ENCODE measurements at places on chromosomes 3 and 15. TPM values are rescaled to one million over a fixed set of nuclear protein-coding genes. Genes with fewer than 3 reads are reported as not detected.

The FAM174B gene
- 3.9 TPM for total RNA-seq

The BFSP2 gene
- total RNA-seq: not detected

The IL17RD gene
- total RNA-seq: 0.04 TPM

The DNASE1L3 gene
- total RNA-seq: not detected

The DPP8 gene
- 31.1 TPM for total RNA-seq

The HDAC11 gene
- 2.6 TPM for total RNA-seq

- DNase-seq: no peak
- H3K27ac ChIP-seq: no peak overlapping the region
- no peaks in the 10 kb centered on the region for H3K27me3 ChIP-seq
- peaks cover 9% of the 10 kb centered on the region for H3K36me3 ChIP-seq
- H3K4me3 ChIP-seq: no peak overlapping the region
Observed at GRCh38 chr15:41292521-41292920, 39.9 kb downstream of the OIP5 start.

- no peaks in the 10 kb centered on the region for H3K4me1 ChIP-seq
- H3K4me3 ChIP-seq: no peak overlapping the region
- H3K36me3 ChIP-seq: no peaks in the 10 kb centered on the region
- DNase-seq: no peak
- no peaks in the 10 kb centered on the region for H3K27me3 ChIP-seq
Observed at GRCh38 chr3:96657710-96658109, 156.7 kb upstream of the EPHA6 start.

DNA sequence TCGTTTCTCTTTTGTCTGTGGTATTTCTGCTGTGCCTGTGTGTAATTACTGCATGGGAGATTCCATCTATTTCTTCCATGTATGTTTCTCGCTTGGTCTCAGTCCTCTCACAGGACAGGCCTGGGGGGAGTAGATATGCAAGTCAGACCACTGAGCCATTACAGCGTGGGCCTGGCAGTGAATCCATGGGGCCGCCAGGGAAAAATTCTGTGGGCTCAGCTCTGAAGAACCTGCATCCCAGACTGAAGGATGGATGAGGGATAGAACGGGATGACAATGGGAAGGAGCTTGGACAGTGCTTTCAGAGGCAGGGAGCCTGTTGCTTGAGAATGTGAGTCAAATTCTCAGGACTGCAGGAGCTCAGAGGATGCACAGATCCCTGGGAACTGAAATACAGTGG, 24.8 kb downstream of the GRAMD2A start:
- no peak for DNase-seq
- H3K27ac ChIP-seq: no peak overlapping the region
- no peak overlapping the region for H3K4me3 ChIP-seq
- H3K4me1 ChIP-seq: no peaks in the 10 kb centered on the region
- H3K36me3 ChIP-seq: no peaks in the 10 kb centered on the region

GRCh38 chr3:177358091-177358976, 161.1 kb upstream of the TBL1XR1 start:
- no peaks in the 10 kb centered on the region for H3K27me3 ChIP-seq
- peak; percentile 79 for DNase-seq
- H3K27ac ChIP-seq: peak overlapping the region; percentile 82
- H3K4me3 ChIP-seq: peak overlapping the region; percentile 57
- peaks cover 41% of the 10 kb centered on the region for H3K4me1 ChIP-seq

DNA sequence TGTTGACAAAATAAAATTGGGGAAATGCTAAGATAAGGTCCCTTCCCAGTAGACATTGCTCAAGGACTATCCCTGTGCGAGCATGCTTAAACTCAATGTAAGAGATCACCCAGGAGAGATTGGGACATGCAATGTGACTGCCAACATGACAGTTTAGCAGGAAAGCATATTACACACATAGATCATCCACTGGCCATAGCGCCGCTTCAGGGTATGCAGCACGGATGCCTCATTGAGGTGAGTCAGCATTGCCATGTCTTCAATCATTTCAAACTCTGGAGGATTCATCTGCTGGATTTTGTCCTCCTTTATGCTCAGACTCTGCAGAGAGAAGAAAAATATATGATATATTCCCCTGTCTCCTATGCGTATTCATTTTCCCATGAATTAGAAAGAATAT, 8.9 kb downstream of the MYH15 start:
- no peaks in the 10 kb centered on the region for H3K36me3 ChIP-seq
- H3K4me3 ChIP-seq: no peak overlapping the region
- H3K4me1 ChIP-seq: no peaks in the 10 kb centered on the region
- no peaks in the 10 kb centered on the region for H3K27me3 ChIP-seq
- no peak for DNase-seq
- no peak overlapping the region for H3K27ac ChIP-seq

DNA sequence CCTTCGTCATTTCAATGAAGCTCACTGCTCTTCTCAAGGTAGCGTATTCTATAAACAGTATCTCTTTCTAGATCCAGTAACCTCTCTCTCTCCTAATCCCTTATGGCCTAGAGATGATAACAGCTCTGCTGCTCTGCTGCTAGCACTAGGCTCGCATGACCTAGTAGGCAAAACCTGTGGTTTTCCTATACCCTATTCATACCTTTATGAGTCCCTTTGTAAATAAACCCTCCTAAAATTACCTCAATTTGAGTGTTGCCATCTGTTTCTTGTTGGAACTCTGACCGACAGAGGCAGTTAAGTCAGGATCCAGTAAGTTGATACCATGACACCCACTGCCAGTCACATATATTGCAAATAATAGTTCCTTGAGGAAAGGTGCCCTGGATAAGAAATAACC, 7.3 kb downstream of the CCDC14 start:
- no peak overlapping the region for H3K27ac ChIP-seq
- H3K4me3 ChIP-seq: no peak overlapping the region
- no peaks in the 10 kb centered on the region for H3K27me3 ChIP-seq
- DNase-seq: no peak
- no peaks in the 10 kb centered on the region for H3K4me1 ChIP-seq

- no peak overlapping the region for H3K27ac ChIP-seq
- H3K4me3 ChIP-seq: no peak overlapping the region
- peaks cover 53% of the 10 kb centered on the region for H3K4me1 ChIP-seq
- H3K27me3 ChIP-seq: no peaks in the 10 kb centered on the region
- no peaks in the 10 kb centered on the region for H3K36me3 ChIP-seq
Observed at GRCh38 chr3:196645096-196645495, 5.6 kb downstream of the NRROS start.

GRCh38 chr15:100627789-100628395, 25.5 kb downstream of the ASB7 start:
- H3K36me3 ChIP-seq: peaks cover 30% of the 10 kb centered on the region
- H3K27me3 ChIP-seq: no peaks in the 10 kb centered on the region
- peak; percentile 47 for DNase-seq

GRCh38 chr15:80856809-80857377, 77.7 kb downstream of the CEMIP start:
- H3K36me3 ChIP-seq: no peaks in the 10 kb centered on the region
- peaks cover 12% of the 10 kb centered on the region for H3K4me1 ChIP-seq
- H3K27ac ChIP-seq: no peak overlapping the region
- H3K27me3 ChIP-seq: no peaks in the 10 kb centered on the region
- H3K4me3 ChIP-seq: no peak overlapping the region
- DNase-seq: no peak

- no peak overlapping the region for H3K4me3 ChIP-seq
- no peak overlapping the region for H3K27ac ChIP-seq
- no peak for DNase-seq
- no peaks in the 10 kb centered on the region for H3K4me1 ChIP-seq
- H3K27me3 ChIP-seq: no peaks in the 10 kb centered on the region
Observed at GRCh38 chr3:20809356-20809755, 623.4 kb upstream of the SGO1 start.

DNA sequence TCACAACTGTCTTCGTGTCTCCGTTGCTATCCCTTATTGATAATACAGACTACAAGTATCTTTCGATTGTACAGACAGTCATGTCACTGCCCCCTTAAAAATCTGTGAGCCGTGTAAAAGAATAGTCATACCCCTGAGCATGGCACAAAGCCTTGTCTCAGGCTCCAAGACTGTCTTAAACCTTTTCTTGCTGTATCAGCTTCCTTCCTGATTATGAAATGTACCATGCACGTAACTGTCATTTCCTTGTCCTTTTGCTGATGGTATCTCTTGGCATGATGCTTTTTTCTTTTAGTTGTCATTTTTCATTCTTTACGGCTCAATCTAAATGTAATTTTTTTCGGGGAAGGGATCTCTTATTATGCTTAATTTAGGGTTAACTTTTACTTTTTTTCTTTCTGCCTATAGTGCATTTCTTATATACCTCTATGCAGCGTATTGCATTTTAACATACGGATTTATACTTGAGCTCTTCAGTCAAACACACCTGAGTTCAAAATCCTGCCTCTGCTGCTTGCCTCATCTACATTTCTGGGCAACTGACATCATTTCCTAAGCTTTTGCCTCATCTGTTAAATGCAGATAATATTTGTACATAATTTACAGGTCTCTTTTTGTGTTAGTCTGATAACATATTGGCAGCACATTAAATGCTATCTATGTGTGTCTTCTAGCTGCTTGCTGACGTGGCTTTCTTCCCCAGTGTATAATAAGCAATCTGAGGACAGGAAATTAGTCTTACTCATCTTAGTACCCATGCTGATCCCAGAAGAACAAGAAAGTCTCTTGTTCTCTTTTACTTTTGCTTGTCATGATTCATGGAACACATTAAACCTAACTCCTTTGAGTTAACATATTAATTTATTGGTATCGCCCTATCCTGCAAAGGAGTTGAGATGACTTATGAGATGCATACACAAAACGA, 57.3 kb downstream of the ROBO2 start:
- DNase-seq: no peak
- H3K27ac ChIP-seq: no peak overlapping the region
- no peak overlapping the region for H3K4me3 ChIP-seq
- H3K36me3 ChIP-seq: no peaks in the 10 kb centered on the region
- H3K4me1 ChIP-seq: no peaks in the 10 kb centered on the region

- no peaks in the 10 kb centered on the region for H3K4me1 ChIP-seq
- DNase-seq: no peak
- H3K4me3 ChIP-seq: no peak overlapping the region
- no peaks in the 10 kb centered on the region for H3K27me3 ChIP-seq
Observed at GRCh38 chr3:138010273-138010590, 267 bp downstream of the CLDN18 start.

DNA sequence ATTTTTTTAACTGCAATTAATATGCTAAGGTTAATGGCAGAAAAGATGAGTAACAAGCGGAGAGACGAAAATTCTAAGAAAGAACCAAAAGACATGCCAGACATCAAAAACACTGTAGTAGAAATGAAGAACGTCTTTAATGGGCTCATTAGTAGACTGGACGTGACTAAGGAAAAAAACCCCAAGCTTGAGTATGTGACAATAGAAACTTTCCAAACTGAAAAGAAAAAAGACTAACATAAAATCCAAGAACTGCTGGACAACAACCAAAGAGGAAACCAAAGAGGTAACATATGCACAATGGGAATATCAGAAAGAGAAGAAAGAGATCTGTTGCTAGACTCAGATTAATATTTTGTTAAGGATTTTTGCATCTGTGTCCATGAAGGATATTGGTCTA, 94.6 kb upstream of the SETMAR start:
- H3K4me1 ChIP-seq: no peaks in the 10 kb centered on the region
- no peaks in the 10 kb centered on the region for H3K36me3 ChIP-seq
- DNase-seq: no peak
- H3K27me3 ChIP-seq: no peaks in the 10 kb centered on the region
